ENCODE measurements at places on chromosomes 4 and X.

- DNase-seq = no peak
These were observed 18.1 kb upstream of the C4orf36 start for GRCh38 chr4:86910369-86910768.

DNA sequence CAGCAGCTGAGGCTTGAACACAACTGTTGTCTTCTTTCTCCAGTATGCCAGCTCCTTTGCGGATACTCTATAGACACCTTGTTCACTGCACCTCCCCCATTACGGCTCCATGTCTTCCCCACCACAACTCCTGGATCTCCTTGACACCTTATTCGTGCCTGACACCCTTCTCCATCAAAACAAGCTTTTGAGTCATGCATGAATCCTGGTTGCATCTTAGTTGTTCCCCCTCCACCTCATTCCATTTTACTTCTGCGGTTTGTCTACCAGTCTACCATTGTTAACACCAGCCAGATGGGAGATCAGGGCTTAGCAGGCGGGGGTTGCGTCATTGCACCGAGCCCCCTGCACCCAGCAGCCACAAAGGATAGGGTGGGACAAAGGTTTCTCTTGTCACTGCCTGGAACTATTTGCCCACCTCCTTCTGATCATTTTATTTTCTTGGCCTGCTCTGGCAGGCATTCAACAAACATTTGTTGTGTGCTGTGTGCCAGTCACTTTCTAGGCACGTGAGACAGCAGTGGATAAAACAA, 2.0 kb upstream of the CDK16 start:
- DNase-seq = no peak

- DNase-seq = no peak
These were observed 174.0 kb upstream of the TENT5D start for GRCh38 chrX:80246271-80246670.

GRCh38 chr4:189129044-189129694, 811.5 kb upstream of the FRG1 start:
- no peak for DNase-seq
